Activated CD4-positive, alpha-beta memory T cell treated with anti-CD3 and anti-CD28 coated beads, Interleukin-2, amount 10 ng/mL, durations not matched to agents 7 days and 5 days (primary cell): ENCODE measurements at places on chromosomes 7 and 10. TPM values are rescaled to one million over a fixed set of nuclear protein-coding genes. Genes with fewer than 3 reads are reported as not detected.
A peak's percentile ranks its signal among the peaks of the same experiment; 100 is the strongest.

The LBX1 gene
- not detected for total RNA-seq

The NPSR1 gene
- not detected for total RNA-seq

The TMEM26 gene
- total RNA-seq, result not detected

The PVRIG gene
- 71.8 TPM for total RNA-seq

The PON1 gene
- not detected for total RNA-seq

GRCh38 chr7:150412016-150412415, 32.9 kb downstream of the ZNF775 start:
- H3K27ac ChIP-seq, result no peak overlapping the region
- no peak overlapping the region for H3K4me3 ChIP-seq
- peaks cover 20% of the 10 kb centered on the region for H3K36me3 ChIP-seq
- no peaks in the 10 kb centered on the region for H3K27me3 ChIP-seq
- no peak for DNase-seq

- no peak overlapping the region for H3K4me3 ChIP-seq
- H3K4me1 ChIP-seq, result peaks cover 15% of the 10 kb centered on the region
- H3K27ac ChIP-seq, result no peak overlapping the region
- H3K36me3 ChIP-seq, result peaks cover under 1% of the 10 kb centered on the region
- no peak for DNase-seq
- H3K27me3 ChIP-seq, result peaks cover under 1% of the 10 kb centered on the region
These were observed 97.7 kb downstream of the CELF2 start for GRCh38 chr10:11115337-11115736.

DNA sequence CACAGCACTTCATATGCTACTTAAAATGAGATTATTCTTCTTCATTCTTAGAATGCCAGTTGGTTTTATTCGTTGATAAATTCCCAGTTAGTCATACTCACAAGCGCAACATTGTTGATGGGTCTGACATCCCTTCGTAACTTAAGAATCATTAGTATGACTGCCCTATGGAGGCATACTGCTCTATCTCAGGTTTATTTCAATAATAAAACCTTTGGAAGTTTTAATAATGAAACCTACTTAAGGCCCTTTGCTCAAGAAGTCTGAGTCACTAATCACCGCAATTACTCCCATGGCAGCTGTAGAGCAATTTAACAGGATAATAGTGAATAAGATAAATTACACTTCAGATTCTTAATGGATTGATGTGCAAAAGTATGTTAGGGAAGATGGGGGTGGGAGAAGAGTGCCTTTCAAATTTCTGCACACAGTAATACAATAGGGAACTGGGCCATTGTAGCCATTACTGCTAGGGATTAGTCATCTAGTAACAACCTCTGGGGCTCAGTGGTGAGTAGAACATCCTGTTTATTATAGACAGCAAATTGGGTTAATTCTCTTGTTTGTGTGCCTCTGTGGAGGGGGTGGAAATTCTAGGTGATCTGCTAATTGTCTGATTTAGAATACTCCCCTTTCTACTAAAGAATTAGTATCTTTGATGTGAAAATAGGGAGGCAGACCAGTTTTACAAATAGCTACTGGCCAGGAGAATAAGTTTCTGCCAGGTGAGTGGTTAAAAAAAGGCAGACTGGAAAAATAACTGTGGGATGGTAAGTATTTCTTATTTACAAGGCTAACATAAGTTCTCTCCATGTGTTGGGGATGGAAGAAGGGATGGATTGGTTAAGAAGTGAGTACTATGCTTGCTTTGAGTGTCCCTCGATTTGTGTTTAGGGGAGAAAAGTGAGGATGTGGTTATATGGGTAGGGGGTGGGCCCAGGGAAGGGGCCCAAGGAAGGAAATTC, 74.5 kb upstream of the VKORC1L1 start:
- H3K4me1 ChIP-seq, result peaks cover 37% of the 10 kb centered on the region
- peak overlapping the region; percentile 51 for H3K4me3 ChIP-seq
- peak; percentile 41 for DNase-seq
- peaks cover 7% of the 10 kb centered on the region for H3K36me3 ChIP-seq
- H3K27me3 ChIP-seq, result no peaks in the 10 kb centered on the region
- H3K27ac ChIP-seq, result peak overlapping the region; percentile 92

DNA sequence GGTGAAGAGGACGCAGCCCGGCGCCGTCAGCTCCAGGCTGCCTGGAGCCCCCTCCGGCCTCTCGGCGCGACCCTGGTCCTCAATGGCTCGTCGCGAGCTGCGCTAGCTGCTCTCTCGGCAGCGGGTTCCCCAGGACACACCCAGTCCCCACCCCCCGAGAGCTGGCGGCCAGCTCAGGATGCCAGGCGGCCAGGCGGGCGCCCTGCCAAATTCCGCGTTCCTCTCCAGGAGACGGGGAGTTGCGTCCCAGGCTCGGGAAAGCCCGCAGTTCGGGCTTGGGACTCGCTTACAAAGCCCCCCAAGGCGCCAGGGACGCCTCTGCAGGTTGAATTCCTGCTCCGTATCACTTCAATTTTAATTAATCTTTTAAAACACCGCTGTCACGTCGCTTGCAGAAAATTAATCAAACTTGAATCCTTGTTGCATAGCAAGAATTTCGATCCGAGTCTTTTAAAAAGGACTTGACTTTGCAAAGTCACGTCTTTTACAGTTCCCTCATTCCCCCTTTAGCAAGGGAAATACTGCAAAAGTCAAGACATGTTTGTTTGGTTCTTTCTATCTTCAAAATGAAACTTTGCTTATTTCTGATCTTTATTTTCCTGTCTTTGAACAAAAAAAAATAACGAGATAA, 28.2 kb downstream of the SKIDA1 start:
- H3K4me1 ChIP-seq, result peaks cover 24% of the 10 kb centered on the region
- H3K27ac ChIP-seq, result no peak overlapping the region
- no peak for DNase-seq
- H3K4me3 ChIP-seq, result peak overlapping the region; percentile 80
- H3K27me3 ChIP-seq, result peaks cover 69% of the 10 kb centered on the region
- H3K36me3 ChIP-seq, result no peaks in the 10 kb centered on the region

- DNase-seq, result no peak
- H3K27ac ChIP-seq, result no peak overlapping the region
- no peaks in the 10 kb centered on the region for H3K36me3 ChIP-seq
These were observed 332.0 kb downstream of the NXPH1 start for GRCh38 chr7:8765374-8765773.

DNA sequence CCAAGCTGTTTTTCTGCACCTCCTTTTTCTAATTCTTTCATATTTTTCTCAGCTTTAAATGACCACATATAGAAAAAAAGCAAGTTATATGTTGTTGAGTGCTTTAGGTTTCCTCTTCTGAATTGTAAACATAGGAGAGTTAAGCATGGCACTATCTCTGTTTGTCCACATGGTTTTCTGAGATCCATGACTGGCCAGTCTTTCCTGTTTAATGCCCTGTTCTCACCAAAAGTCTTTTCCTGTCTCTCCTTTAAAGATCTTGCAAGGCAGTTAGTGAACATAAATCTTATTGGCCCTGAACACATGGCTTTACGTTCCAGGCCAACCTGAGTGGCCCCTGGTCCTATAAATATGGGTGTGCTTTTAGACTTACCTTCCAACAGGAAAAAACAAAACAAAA, 19.4 kb downstream of the TRPV5 start:
- DNase-seq, result no peak
- no peak overlapping the region for H3K4me3 ChIP-seq
- peaks cover 26% of the 10 kb centered on the region for H3K27me3 ChIP-seq

DNA sequence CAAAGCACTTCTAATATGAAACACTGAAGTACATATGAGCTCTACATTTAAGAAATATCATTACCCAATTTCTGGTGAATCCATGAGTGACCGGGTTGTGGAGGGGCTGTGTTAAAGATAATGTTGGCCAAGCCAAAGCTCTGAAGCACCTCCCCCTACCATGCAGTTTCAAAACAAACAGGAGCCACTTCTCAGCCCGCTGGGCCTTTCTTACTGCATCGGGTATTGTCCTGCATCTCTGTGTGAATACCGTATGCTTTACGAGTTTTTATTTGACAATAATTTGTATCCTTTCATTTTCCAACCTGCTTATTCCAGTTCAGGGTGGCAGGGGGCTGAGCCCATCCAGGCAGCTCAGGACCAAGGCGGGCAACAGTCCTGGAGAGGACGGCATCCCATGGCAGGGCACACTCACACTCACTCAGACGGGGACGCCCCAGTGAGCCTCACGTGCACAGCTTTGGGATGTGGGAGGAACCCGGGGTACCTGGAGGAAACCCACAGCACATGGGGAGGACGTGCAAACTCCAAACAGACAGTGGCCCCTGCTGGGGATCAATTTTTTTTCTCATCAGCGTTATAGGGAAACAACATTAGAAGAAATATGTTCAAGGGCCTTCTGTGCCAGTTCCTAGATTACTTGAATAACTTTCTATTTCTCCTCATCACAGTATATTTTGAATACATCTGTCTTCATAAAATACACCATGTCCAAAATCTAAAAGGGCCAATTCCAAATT, 1.9 kb downstream of the RNF32 start:
- peaks cover 39% of the 10 kb centered on the region for H3K4me1 ChIP-seq
- H3K27me3 ChIP-seq, result peaks cover 14% of the 10 kb centered on the region
- DNase-seq, result no peak
- H3K4me3 ChIP-seq, result no peak overlapping the region
- no peak overlapping the region for H3K27ac ChIP-seq

- no peak overlapping the region for H3K4me3 ChIP-seq
- no peak overlapping the region for H3K27ac ChIP-seq
- H3K36me3 ChIP-seq, result no peaks in the 10 kb centered on the region
- DNase-seq, result no peak
- no peaks in the 10 kb centered on the region for H3K4me1 ChIP-seq
- H3K27me3 ChIP-seq, result no peaks in the 10 kb centered on the region
These were observed 155.7 kb upstream of the HGF start for GRCh38 chr7:81925530-81925929.

- no peaks in the 10 kb centered on the region for H3K27me3 ChIP-seq
- DNase-seq, result no peak
- no peak overlapping the region for H3K4me3 ChIP-seq
These were observed 278.1 kb downstream of the TCERG1L start for GRCh38 chr10:131033166-131034085.

GRCh38 chr7:55075464-55076021, 56.7 kb downstream of the EGFR start:
- no peaks in the 10 kb centered on the region for H3K36me3 ChIP-seq
- H3K27ac ChIP-seq, result no peak overlapping the region
- DNase-seq, result no peak
- H3K27me3 ChIP-seq, result peaks cover 11% of the 10 kb centered on the region
- no peak overlapping the region for H3K4me3 ChIP-seq

- DNase-seq, result no peak
- H3K27me3 ChIP-seq, result no peaks in the 10 kb centered on the region
- H3K36me3 ChIP-seq, result peaks cover 2% of the 10 kb centered on the region
- H3K4me1 ChIP-seq, result peaks cover 17% of the 10 kb centered on the region
These were observed 42.3 kb downstream of the JMJD1C start for GRCh38 chr10:63423494-63423893.

DNA sequence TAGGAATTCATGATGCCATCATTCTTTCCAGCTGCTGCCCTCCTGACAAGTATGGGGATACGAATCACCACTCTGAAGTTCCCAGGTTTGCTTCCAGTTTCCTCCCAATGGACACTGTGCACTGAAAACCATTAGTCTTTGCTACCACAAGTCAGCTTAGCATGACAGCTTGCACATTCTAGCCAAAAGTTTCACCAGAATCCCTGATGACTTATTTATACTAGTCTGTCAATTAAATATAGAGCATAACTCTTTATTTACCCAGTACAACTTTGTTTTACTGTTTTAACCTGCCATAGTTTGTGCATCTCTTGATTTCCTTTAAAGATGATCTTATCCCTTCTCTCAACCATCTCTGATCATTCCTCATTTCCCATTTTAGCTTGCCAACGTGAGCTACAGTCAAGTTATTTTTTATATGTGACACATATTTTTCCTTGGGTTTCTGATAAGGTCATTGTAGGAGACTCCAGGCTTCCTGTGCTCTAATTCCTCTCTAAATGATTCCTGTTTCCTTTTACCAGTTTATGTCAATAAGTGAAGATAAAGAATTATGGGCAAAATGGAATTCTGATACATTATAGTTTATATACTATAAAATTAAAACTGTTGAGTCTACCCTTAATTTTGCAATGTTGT, 167.5 kb upstream of the MEOX2 start:
- no peaks in the 10 kb centered on the region for H3K4me1 ChIP-seq
- H3K4me3 ChIP-seq, result no peak overlapping the region
- no peaks in the 10 kb centered on the region for H3K27me3 ChIP-seq
- no peaks in the 10 kb centered on the region for H3K36me3 ChIP-seq
- DNase-seq, result no peak
- H3K27ac ChIP-seq, result no peak overlapping the region

- no peaks in the 10 kb centered on the region for H3K27me3 ChIP-seq
- H3K4me1 ChIP-seq, result no peaks in the 10 kb centered on the region
- H3K4me3 ChIP-seq, result no peak overlapping the region
- no peak for DNase-seq
- H3K27ac ChIP-seq, result no peak overlapping the region
These were observed 50.7 kb upstream of the RHEB start for GRCh38 chr7:151570366-151570915.
